Stimulated activated CD8-positive, alpha-beta memory T cell treated with anti-CD3 and anti-CD28 coated beads, Interleukin-2, amount 100 ng/mL, for 1 hour (primary cell): ENCODE measurements at places on chromosomes 6 and 20.

DNA sequence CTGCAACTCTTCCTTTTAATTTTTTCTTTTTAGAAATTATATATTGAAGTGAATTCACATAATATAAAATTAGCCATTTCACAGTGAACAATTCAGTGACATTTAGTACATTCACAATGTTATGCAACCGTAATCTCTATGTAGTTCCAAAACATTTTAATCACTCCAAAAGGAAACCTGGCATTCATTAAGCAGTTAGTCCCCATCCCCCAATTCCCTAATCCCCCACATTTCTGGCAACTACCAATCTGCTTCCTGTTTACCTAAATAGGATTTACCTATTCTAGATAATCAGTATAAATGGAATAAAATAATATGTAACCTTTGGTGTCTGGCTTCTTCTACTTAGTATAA lies 8.5 kb upstream of the DDX27 start:
- no peak for DNase-seq

- DNase-seq: no peak
Observed at GRCh38 chr6:1538810-1539478, 70.8 kb upstream of the FOXC1 start.

DNA sequence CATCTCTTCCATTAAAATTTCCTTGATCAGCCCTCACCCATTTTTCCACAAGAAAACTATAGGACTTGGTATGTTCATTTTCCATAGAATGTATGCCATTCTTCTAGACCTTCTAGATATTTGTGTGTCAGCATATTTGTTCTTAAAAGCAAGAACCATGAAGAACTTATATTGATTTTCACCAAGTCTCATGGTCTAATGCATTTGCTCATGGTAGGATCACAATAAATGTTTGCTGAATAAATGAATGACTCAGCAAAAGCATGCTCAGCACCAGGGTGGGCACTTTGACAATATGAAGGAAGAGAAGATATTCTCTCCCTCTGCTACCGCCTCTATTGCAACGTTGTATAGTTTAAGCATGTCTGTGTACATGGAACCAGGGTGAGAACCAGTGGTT lies 805.5 kb upstream of the SLC35B3 start:
- no peak for DNase-seq

DNA sequence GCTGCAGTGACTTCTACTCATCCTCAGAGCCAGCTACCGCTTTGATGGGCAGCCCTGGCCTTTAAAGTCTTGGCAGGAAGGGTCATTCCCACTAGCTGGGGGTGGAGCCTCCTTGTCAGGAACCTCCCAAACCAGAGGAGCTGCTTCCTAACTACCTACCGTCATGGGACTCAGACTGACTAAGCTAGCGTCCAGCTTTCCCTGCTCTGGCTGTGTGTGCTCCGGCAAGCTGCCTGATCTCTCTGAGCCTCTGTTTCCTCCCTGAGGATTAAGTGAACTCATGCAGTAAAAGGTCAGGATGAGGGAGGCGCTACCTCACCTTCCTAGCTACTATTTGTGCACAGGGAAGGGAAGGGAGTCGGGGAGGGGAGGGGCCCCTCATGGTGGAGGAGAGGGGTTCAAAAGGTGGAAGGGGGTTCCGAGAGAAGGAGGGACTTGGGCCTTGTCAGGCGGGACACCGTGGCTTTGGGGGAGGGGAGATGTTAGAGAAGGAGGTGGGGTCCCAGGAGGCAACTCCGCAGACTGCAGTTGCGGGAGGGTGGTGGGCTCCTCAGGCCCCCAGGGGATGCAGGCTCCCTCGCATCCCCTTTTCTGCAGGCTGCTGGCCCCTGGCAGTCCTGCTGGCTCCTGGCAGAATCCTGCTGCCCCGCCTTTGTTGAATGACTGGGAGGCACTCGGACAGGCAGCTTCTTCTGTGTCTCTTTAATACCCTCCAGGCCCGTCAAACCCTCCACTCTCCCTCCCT lies 9.8 kb downstream of the DUSP15 start:
- DNase-seq: no peak

DNA sequence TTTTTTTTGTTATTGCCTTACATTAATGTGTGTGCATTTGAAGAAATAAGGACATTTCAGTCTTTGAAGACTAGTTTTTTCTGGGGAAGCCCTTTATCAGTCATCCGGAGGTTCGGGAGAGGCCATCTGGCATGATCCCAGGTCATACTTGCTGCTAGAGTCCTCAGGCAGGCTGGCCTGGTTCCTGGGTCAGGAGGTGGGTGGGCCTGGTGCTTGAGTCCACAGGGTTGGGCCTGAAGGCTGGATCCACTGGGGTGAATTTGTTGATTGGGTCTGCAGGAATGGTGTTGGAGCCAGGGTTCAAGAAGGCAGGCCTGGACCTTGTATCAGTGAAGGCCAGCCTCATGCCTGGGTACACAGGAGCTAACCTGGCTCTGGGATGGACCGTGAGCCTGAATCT lies 15.8 kb upstream of the WFDC9 start:
- DNase-seq: no peak

GRCh38 chr6:152746172-152746553 lies 4.4 kb upstream of the VIP start:
- DNase-seq: no peak

- DNase-seq: no peak
Observed at GRCh38 chr6:121520337-121521163, 85.1 kb downstream of the GJA1 start.

GRCh38 chr6:75331151-75331550 lies 46.6 kb upstream of the TMEM30A start:
- no peak for DNase-seq
